ENCODE measurements at places on chromosomes 7 and 10.

- DNase-seq = no peak
Measured at GRCh38 chr7:133303931-133304330, 51.1 kb downstream of the EXOC4 start.

- DNase-seq = no peak
Measured at GRCh38 chr10:132785723-132786475, at the start of gene NKX6-2. NKX6-2 (minus strand) TSS chr10:132786147; CDS start chr10:132785948, 199 bp downstream.

DNA sequence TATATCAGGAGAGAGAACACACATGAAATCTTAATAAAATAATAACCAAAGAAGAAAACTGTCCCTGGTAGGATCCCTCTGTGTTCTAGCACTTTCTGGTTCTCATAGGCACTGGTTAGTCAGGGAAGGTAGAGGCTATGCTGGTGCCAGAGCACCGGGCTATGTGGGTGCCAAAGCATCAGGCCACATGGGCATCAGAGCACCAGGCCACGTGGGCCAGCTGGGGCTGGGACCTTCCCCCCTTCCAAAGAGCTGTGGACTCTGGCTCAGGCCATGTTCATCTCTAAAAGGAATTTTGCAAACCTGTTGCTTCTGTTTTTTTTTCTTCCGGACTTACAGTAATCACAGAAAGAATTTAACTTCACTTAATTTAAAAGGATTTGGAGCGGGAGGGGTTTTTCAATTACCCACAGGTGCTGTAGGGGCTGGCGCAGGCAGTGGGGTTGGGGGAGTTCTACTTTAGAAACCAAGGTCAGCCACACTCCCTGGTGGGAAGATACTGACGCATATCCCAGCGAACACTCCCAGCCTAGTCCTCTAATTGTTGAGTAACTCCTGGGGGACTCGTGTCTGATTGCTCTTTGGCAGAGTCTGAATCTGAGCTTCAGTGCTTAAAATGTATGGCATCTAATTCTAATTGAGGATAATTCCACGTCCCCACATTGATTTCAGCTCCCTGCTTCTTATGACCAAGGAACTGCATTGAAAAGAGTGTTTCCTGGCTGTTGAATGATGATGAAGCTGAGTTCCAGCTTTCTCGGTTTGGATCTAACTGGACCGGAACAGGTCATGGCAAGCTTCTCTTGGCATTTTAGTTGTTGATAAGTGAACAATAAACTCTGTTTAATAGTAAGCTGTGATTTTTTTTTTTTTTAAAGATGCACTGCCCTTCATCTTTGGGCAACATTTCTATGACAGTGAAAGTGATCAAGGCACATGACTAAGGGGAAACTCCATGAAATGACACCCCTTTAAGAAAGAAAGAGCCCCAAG lies 110.7 kb upstream of the FZD8 start:
- DNase-seq = no peak

- DNase-seq = no peak
Measured at GRCh38 chr10:7192061-7192460, 218.8 kb downstream of the SFMBT2 start.

DNA sequence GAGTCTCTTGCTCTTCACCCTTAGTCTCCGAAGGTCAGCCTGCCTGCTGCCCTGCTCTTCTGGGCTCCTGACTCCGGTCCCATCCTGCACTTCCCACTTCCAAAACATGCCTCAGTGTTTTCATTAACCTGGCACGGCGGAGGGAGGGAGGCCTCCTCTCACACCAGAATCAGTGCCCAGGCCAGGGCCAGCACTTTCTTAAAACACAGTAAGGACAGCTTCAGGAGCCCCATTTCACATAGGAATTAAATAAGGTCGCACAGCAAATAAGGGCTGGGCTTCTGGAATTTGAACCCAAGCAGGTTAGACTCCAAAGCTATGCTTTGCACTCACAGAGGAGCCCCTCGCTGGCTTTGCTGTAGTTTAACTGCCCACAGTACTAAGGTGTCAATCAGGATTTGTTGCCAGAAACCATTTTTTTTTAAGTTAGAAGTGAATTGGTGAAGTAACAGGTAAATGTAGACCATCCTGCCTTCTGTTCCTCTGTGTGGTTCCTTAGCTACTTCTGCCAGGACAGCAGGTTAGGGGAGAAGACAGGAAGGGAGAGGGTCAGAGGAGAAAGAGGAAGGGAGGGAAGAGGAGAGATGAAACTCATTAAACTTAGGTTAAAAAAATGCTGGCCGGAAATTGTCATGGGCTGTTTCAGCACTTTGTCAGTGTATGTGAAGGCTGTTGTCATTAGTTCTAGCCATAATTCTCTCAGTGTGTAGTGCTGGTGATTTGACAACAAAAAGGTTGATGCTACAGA lies 1.1 kb downstream of the RASSF4 start:
- no peak for DNase-seq

GRCh38 chr7:105613611-105614330 lies 32.5 kb upstream of the EFCAB10 start:
- no peak for DNase-seq

GRCh38 chr7:158587162-158588084 lies at the start of gene PTPRN2:
PTPRN2 (minus strand) TSS chr7:158587823.
- DNase-seq = peak; percentile 42

DNA sequence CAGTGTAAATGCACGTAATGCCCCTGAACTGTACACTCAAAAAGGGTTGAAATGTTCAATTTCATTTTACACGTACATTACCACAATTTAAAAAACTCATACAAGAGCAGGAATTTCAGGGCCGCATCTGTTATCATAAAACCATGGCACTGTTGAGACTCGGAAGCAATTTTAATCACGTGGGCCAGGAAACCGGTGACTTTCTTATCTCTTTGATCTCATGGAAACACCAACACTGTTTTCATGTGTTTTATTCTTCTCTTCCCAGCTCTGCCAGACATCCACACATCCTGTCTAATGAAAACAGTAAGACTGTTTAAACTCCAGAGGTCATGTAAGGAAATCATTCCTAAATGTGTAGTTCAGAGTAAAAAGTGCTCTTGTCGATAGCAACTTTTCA lies 35.9 kb downstream of the PTPRE start:
- DNase-seq = no peak

- no peak for DNase-seq
Measured at GRCh38 chr10:32189400-32190084, 133.3 kb upstream of the KIF5B start.

- DNase-seq = no peak
Measured at GRCh38 chr10:105969884-105970377, 1194.6 kb downstream of the SORCS1 start.

DNA sequence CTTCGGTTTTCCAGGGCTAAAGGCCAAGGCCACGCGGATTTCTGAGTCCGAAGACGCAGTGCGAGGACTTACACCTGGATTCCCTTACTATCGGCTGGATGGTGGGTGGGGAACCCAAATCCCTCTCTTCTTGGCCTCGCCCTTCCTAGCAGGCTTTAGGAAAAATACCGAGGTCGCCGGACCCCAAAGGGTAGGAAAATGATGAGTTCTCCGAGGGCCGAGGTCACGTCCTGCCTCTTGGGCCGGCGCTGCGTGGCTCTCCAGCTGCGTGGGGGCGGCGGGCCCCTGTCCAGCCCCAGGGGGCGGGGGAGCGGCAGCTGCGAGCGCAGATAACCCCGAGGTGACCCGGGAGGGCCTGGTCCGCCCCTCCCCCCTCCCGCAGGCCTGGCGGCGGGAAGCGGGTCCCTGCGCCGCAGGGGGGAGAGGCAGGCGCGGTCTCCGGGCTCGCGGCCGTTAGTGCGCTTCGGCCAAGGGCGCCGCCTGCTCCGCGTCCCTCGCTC lies 805 bp upstream of the HMX3 start:
- no peak for DNase-seq

- DNase-seq = no peak
Measured at GRCh38 chr7:2228921-2229320, 3.8 kb downstream of the MAD1L1 start.

GRCh38 chr10:110455446-110455845 lies 42.3 kb upstream of the DUSP5 start:
- no peak for DNase-seq

DNA sequence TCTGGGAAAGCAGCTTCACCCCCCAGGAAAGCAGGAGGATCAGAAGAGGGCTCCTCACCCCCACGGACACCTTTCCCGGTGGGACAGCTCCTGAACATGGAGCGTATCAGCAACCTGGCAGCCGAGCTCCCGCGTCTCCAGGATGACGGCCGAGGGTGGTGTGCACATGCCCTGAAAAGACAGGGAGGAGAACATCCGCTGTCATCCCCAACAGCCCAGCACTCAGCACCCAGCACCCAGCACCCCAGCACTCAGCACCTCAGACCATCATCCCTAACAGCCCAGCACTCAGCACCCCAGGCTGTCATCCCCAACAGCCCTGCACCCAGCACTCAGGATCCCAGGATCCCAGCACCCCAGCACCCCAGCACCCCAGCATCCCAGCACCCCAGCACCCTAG lies 3.9 kb upstream of the CFAP46 start:
- no peak for DNase-seq

- DNase-seq = no peak
Measured at GRCh38 chr10:52410916-52411315, 96.8 kb downstream of the DKK1 start.

DNA sequence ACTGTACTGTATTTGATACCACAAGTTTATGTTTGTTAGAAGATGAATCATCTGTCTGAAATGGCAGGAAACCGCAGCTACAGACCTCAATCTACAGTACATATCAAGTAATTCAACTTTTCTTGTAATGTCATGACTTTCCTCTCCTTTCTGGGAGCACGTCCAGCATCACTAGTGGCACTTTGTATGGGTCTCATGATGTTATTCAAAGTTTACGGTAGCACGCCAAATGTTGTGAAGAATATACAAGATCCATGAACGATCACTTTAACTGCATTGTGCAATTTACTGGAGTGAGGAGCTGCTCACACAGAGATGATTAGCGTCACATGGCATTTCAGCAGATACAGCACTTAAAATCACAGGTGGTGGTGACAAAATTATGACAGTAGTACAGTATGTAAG lies 257.8 kb upstream of the GNAI1 start:
- DNase-seq = no peak

DNA sequence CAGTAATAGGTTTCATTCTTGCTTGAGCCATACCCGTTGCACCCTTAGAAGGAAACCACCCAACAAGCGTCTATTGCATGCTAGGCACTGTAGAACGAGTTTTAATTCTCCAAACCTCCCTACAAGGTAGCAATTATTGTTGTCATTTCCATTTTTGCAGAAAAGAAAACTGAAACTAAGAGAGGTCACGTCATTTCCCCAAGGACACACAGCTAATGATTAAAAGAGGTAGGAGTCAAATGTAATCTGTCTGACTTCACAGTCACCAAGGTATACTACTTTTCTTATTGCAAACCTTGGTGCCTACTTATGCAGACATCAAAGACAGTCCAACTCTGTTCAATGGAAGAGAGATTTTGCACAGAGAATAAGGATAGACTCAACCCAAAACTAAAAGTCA lies 49.1 kb upstream of the C1QL3 start:
- no peak for DNase-seq

- no peak for DNase-seq
Measured at GRCh38 chr7:134182078-134182477, 54.9 kb downstream of the LRGUK start.

DNA sequence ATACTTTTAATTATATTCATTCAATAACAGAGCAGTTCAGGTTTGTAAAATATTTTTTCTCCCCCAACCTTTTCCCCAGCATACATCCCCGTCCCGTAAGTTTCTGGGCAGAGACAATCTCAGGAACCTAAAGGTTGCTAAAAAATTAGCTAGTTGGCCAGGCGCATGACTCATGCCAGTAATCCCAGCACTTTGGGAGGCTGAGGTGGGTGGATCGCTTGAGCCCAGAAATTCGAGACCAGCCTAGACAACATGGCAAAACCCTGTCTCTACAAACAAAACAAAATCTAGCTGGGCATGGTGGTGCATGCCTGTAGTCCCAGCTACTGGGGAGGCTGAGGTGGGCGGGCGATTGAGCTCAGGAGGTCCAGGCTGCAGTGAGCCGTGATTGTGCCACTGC lies 40.2 kb downstream of the TCF7L2 start:
- no peak for DNase-seq

DNA sequence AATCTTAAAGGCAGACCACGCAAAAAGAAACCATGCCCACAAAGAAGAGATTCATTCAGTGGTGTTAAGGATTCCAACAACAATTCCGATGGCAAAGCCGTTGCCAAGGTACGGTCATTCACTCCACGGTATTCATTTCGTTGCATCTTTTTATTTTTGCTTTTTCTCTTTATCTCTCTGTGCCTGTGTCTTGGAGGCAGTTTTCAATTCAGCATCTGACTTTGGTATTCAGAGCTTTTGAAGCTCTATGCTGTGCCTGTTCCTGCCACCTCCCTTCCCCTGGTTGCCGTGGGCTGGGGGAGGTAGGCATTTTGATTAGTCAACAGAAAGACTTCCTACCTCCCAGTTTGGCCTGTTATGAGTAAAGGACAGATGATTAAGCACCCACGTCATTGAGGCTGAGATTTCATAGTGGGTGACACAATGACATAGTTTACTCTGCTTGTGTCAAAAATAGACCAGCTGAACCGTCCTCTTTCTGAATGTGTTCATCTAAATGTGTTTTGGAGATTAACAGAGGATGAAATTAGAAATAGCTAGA lies 149.5 kb downstream of the ARID5B start:
- peak; percentile 70 for DNase-seq

- DNase-seq = no peak
Measured at GRCh38 chr7:3380034-3380433, 79.0 kb downstream of the SDK1 start.

DNA sequence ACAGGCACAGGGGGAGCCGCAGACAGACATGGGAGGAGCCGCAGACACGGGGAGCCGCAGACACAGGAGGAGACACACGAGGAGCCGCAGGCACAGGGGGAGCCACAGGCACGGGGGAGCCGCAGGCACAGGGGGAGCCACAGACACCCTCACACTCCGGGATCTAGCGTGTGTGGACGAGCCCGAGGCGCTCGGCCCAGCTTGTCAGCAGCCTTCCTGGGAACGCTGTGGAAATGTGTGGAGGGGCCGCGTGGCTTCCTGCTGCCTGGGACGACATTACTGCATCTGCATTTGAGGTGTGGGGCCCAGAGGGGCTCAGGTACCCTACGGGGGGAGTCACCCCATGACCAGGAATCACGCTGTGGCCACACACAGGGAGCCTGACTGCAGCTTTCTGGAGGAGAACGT lies 313.2 kb downstream of the PTPRN2 start:
- no peak for DNase-seq

DNA sequence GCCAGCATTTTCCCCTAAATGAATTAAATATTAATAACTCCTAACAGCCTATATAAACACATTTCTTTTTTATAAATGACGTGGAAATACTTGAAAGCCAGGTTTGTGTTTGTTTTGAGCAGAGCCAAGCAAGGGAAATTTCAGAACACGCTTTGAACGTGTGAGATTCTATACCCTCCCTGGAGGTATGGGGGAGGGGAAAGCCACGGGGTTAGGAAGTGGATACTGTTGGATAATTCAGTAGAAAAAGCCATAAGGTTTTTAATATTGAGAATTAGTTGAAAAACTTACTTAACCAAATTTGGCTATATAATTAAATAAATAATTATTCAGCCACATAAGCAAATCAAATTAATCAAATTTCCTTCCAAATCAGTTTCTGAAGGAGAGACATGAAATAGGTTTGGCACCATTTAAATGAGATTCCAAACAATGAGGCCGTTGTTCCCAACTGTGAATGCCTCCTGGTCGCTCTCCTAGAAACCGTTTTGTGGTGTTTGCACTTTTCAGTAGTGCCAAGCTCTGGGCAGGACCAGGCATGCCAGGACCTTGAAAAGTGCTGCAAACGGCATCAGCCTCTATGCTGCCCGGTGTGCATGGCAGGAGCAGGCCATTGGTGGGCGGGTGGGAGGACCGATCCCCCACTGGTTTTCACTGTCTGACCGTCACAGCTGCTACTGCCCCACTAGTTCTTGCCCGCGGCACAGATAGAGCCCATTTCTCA lies 88.1 kb downstream of the SEPTIN14 start:
- no peak for DNase-seq

- no peak for DNase-seq
Measured at GRCh38 chr10:93236393-93237040, 162.8 kb downstream of the CYP26A1 start.
